ENCODE measurements at places on chromosomes 5 and 9.

GRCh38 chr9:117344892-117345660 is 69.8 kb downstream of the ASTN2 start:
- no peak for DNase-seq

GRCh38 chr5:142506756-142507155 is 179.1 kb downstream of the FGF1 start:
- no peak for DNase-seq

GRCh38 chr9:126722252-126722921 is 82.5 kb upstream of the ZBTB43 start:
- DNase-seq, result no peak

DNA sequence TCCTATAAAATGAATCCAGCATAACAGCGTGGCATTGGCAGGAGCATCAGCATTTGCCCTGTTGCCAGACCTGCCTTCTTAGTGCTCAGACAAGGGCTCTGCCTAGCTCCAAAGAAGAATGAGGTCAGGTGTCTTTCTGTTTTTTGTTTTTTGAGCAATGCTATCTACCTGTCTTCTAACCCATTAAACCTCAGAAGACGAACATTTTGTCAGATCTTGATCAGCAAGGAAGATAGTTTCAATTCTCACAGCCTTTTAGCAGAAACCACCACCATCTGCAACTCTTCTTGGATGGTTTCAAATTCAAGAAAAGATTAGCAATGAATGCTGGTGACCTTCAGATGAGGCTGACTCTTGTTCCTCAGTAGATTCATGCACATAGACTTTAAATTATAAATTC is 103.5 kb upstream of the IQGAP2 start:
- DNase-seq, result no peak

DNA sequence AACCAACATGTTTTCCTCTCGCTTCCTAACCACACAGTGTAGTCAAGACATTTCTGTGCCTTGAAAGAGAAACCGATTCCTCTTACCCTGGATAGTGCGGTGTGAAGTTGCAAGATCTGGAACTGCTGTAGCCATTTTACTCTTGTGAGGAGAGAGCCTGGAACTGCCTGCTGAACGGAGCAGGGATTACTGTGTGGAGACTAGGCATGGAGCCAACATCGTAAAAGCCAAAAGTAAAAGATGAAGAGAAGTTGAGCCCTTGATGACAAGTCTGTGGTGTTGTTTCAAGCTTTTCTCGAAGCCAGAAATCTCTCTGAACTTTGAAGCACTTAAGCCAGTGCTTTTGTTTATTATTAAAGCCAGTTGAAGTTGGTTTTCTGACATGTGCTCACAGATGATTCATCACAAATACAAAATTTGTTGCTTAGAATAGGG is 110.1 kb upstream of the GRIN3A start:
- no peak for DNase-seq

DNA sequence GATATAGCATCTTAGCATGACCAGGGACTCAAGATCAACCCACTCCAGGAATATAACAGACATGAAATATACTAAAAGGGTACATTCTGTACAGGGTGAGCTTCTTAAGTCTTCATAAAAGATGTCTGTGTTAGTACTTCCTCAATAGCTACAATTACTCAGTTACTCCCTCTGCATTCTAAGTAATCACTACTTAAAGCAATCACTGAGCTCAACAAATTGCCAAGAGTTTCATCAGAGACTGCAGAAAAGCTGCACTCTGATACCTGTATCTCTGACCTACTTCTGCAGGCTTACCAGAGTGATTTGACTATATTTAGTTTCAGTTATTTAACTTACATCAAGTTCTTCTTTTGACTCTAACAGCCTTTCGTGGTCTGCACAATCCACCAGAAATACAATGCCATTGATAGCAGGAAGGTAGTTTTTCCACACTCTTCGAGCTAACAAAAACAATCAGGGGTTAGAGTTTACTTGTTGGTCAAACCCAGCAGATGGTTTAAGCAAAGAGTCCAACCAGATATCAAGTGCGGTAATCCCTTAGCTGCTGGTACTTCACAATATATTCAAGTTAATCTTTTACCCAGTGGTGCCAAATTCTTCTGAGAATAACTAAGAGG is 23.3 kb downstream of the SAR1B start:
- no peak for DNase-seq

GRCh38 chr5:134242146-134242545 is 16.3 kb upstream of the PPP2CA start:
- DNase-seq, result no peak

DNA sequence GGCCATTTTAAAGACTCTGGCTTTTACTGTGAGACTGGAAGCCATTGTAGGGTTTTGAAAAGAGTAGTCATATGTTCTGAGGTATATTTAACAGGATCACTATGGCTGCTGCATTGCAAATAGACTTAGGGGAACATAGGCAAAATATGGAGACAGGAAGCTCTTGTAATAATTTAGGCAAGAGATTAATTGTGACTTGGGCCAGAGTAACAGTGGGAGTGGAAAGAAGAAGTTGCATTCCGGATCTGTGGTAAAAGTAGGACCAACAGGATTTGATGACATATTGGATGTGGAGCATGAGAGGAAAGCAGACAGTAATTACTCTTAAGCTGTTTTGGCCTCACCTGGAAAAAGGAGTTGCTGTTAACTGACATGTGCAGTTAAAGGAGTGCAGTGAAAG is 85.6 kb downstream of the SMIM15 start:
- no peak for DNase-seq

GRCh38 chr9:23258569-23258968 is 567.5 kb downstream of the ELAVL2 start:
- DNase-seq, result no peak

GRCh38 chr5:20524991-20525529 is 537.1 kb upstream of the CDH18 start:
- DNase-seq, result no peak

GRCh38 chr5:127867022-127867783 is 164.0 kb downstream of the CCDC192 start:
- DNase-seq, result no peak

DNA sequence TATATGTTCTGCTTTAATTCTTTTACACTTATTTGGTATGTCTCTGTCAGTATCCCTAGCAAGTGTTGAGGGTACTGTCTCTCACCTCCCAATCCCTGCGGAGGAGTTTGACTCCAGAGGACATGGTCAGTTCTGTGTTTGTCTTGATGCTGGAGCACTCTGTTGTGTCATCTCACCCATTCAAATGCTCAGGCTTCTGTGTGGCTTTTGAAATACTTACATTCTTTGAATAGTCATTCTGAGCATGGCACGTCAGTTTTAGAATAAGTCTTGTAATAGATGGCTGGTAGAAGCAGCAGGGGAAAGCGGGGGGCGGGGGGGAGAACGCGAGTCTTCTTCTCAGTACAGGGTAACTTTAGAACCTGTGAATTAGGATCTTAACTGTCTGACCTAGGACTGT is 12.3 kb downstream of the MAST4 start:
- no peak for DNase-seq

DNA sequence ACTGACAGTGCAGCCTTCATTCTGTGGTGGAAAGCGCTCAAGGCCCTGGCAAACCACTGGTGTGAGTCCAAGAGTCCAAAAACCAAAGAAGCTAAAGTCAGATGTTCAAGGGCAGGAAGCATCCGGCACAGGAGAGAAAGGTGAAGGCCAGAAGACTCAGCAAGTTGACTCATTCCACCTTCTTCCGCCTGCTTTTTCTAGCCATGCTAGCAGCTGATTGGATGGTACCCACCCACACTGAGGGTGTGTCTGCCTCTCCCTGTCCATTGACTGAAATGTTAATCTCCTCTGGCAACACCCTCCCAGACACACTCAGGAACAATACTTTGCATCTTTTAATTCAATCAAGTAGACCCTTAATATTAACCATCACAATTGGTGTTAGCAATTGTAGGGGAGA is 296.1 kb downstream of the NDUFS4 start:
- DNase-seq, result no peak

GRCh38 chr5:601771-602465 is 10.2 kb upstream of the CEP72 start:
- no peak for DNase-seq

DNA sequence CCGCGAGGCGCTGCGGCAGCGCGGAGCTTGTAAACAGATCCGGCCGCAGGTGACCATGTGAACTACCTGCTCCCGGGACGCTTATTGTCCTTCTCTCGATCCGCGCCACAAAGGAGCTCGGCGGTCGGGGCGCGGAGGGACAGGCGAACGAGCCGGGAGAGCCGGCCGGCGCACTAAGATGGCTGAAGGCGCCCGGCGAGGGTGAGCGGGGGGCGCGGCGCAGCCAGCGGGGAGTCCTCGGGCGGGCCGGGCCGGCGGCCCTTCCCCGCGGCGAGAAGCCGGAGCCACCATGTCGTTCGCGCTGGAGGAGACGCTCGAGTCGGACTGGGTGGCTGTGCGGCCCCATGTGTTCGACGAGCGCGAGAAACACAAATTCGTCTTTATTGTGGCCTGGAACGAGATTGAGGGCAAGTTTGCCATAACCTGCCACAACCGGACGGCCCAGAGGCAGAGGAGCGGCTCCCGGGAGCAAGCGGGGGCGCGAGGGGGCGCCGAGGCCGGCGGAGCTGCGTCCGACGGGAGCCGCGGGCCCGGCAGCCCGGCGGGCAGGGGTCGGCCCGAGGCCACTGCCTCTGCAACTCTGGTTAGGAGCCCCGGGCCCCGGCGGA is 535 bp downstream of the JMY start:
- DNase-seq, result no peak

DNA sequence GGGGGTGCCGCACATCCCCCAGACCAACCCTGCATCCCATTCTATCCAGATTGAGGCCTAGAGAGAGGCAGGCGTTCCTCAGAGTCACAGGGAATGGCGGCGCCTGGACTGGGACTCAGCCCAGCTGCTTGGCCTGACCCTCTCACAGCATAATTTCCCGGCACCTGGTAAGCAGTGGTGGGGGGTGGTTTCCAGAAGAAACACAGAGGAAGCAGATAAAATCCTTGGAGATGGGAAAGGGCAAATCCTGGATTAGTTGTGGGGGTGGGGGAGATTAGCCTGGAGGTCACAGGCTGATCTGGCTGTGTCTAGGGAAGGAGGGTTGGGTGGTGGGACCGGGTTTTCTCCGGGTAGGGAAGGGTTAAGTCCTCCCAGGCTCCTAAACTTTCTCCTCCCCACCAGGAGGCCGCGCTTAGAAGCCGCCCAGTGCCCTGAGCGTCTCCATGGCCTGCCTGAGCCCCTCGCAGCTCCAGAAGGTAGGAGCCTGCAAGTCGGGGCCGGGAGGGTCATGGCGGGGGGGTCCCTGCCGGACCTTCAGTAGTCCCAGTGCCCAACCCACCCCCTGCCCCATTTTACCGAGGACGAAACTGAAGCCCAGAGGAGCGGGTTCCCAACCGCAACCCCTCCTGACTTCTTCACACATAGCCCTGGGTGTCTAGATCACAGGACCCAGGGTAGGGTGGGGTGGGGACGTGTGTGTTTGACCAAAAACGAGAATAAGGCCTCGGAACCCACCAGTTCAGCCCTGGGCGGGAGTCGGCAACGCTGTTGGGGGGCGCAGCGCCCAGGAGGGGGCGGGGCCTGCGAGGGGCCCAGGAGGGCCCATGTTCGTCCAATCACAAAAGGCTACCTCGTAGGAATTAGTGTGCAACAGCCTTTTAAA is 1.3 kb downstream of the PHYHD1 start:
- DNase-seq, result no peak

- DNase-seq, result no peak
Observed at GRCh38 chr5:67120032-67120431, 76.6 kb downstream of the CD180 start.

DNA sequence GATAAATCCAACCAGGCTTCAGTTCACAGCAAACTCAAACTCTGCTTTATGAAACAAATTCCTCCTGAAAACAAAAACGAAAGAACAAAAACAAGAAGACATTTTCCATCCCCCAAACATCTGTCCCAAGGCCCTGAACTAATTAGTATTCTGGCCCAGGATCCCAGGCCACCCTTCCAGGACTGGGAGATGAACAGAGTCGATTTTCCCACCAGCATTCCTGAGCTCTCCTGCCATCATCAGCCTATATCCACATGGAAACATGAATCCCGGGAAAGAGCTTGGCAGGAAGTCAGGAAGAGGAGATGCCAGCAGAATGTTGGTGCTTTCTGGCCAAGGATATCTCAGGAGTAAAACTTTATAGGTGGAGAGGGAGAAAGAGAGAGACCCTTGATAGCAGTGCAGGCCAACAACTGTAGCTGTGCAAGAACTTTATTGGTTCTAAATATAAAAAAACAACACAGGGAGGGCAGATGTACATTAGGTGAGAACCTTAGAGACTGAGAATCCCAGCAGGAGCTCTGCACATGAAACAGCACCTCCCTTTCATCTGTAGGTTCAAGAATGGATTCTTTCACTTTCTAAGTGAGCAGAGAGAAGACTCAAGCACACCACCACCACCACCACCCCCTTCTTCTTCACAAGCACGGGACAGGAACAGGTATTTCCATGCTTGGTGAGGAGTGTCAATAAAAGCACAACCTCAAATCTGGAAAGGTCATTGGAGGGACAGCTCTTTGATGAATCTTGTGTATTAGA is 190.7 kb upstream of the TAS2R1 start:
- DNase-seq, result no peak

DNA sequence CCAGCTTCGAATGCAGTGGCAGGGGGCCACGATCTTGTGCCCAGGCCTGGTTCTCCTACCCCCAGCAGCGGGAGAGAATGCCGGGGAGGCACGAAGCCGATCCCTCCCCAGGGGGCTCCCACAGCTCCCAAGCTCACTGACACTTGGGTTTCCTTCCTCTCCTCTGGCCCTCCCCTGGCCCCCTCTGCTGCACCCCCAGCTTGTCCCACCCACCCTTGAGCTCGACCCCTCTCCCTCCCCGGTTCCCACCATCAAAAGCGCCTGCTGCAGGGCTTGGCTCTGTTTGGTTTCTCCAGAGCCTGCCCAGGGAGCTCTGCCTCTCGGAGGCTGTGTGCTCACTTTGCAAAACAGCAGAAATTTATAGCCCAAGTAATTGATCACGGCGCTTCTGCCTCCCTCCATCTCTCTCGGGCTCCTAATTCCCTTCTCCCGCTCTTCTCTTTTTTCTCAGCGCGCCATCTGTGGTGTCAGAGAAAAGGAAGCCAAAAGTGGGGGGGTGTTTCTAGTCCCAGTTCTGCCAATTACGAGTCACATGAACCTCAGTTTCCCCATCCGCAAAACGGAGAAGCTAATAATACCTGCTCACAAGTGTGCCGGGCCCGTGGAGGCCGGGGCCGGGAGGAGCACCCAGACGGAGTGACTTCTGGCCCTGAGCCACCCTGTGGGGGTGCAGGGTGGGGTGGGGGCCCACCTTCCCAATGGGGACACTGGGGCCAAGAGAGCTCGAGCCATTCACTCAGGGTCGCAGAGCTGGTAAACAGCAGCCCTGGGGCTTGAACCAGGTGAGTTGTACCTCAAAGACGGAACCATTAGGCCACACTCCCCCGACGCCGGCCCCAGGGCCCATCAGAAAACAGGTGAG is 141.2 kb upstream of the IER5L start:
- no peak for DNase-seq

DNA sequence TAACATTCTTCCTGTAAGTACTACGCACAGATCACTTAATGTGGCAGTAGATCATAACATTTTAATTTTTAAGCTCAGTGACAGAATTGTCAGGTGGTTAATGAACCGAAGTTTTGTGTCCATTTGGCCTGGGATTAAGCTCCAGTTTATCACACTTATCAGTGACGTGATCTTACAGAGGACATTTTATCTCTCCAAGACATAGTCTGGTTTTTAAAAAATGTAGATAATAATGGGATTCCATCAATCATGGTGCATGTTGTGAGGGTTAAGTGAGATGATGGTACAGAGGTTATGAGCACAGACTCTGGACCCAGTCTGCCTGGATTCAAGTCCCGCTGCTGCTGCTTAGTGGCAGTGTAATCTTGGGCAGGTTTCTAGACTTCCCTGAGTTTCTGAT is 66.0 kb upstream of the ZFAND5 start:
- DNase-seq, result no peak

GRCh38 chr5:93723005-93723404 is 18.4 kb downstream of the POU5F2 start:
- DNase-seq, result no peak

GRCh38 chr9:109451311-109452025 is 46.6 kb downstream of the PTPN3 start:
- DNase-seq, result no peak

Data from HS-27A (cell line).